ENCODE measurements at places on chromosomes 6 and 20.

DNA sequence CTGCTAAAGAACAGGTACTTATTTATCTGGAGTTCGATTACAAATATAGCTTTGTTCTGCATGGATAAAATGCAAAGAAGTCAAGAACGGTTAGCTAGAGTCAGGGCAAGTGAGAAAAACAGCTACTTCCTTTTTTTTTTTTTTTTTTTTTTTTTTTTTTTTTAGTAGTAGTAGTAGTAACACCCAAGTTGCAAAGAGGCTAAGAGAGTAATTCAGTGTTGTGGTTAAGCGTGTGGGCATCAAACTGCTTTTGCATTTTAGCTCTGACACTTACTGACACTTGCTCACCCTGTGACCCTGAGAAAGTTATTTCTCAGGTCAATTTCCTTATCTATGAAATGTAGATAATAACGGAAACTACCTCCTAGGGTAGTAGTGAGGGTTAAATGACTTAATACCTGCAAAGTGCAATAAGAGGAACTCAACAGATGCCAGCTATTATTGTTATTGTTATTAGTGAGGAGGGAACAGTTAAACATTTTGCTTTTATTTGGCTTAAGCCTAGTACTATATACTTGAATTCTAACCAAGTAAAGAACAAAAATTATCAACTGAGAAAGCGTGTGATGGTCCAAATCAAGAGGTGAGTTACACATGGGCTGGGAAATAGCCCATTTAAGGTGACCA, 86.7 kb upstream of the BACH2 start:
- peak; percentile 89 for DNase-seq

DNA sequence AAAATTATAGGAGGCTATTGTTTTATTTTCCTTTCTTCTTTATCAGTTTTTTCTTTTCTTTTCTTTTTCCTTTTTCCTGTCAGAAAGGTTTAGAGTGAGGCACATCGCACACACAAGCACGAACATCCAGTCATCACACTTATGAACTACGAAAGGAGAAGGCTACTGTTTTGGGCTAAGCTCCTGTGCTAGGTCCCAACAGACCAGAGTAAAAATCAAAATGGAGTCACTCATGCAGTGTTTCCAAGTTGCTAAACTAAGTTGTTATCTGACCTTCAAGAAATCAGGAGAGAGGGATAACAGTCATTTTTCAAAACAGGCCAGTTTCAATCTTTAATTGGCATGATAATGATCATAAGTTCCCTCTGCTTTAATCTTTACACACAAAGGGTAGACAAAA, 93.6 kb downstream of the CD24 start:
- no peak for DNase-seq

- peak; percentile 14 for DNase-seq
These were observed 72.4 kb upstream of the GTSF1L start for GRCh38 chr20:43799150-43799711.

- DNase-seq = no peak
These were observed 22.7 kb downstream of the UTRN start for GRCh38 chr6:144307880-144308279.

- no peak for DNase-seq
These were observed 671.3 kb downstream of the MAFB start for GRCh38 chr20:40017765-40018164.

- DNase-seq = no peak
These were observed 396.2 kb downstream of the EPM2A start for GRCh38 chr6:145339089-145339488.

DNA sequence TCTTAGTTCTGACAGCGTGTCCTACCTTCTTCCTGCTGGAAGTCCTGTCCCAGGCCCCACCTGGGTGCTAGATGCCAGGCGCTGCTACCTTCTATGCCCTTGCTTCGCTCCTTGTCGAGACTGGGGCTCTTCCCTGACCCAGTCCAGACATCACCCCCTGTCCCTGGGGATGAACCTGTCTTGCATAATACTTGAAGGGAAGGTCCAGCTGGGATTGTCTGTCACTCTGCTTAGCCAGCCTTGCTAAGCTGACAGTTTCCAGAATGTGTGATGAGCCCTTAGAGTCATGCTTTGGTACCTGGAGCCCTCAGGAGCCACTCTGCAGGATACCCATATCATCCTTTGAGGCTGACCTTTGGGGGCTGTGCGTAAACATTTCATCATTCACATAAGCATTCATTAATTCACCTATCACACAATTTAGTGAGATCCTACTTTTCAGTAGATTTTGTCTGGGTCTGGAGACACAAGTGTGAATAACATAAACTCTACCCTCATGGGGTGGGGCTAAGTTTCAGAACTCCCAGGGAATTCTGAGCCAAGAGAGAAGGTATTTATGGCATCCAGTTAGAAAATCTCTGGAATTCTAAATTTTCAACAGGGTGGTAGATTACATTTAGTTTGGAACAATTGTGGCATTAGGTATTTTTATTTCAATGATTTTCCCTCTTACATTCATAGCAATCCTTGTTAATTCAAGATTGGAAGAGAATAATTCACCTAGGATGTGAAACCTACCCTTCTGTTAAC, 151.1 kb upstream of the HDAC2 start:
- no peak for DNase-seq

DNA sequence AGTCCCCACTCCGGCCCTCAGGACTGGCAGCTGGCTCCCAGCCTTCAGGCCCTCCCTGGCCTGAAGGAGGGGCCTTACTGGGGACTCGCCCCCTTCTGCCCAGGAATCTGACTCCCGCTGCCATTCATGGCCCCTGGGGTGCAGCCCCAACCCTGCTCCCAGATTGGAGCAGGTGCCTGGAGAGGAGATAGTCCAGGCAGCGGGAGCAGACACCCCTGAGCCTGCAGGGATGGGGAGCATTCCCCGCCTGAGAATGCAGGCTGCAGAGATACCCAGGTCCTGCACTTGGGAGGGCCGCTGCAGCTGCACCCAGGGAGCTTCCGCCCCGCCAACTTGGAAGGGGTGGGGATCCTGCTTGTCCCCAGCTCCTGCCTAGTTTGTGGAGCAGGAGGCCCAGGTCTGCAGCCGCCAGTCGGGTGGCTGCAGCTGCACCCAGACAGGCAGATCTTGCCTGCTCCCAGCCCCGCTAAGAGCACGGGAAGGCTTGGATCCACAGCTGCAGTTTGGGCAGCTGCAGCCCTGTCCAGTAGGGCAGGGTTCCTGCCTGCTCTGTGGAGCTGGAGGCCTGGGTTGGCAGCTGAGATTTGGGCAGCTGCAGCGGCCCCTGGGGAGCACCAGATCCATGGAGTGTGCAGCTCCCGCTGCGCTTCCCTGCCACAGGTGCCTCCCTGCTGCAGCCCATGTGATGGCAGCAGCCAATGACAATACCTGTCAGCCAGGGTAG, 5.2 kb downstream of the GTSF1L start:
- peak; percentile 57 for DNase-seq

DNA sequence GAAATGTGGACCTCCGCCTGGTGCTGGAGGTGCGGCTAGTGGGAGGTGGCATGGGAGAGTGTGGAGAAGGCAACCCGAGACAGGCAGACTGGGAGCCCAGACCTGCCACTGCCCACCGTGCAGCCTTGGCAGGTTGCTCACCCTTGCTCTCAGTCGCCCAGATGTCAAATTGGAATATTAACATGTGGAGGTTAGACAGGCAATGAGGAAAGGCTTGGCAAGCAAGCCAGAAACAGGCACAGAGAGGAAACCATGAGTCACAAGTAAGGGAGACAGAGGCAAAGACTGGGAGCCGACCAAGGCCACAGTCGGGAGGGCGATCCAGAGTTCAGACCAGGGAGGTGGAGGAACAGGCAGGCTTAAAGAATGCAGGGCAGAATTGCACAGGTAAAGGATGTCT, 178.2 kb downstream of the FOXC1 start:
- DNase-seq = no peak

- DNase-seq = no peak
These were observed 5.0 kb downstream of the ID4 start for GRCh38 chr6:19842030-19842615.

DNA sequence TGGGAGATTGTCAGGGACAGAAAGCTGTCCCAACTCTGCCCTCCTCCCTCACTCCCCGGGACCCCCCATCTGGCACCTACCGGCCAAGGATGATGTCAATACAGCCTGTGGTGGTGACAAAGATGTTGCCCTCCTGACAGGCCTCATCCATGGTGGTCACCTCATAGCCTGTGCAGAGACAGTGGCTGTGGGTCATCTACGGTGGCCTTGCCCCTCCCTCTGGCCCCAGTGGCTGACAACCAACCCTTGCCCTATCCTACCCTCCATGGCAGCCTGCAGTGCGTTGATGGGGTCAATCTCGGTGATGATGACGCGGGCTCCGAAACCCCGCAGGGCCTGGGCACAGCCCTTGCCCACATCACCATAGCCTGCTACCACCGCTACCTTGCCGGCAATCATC, 12.7 kb downstream of the AHCY start:
- no peak for DNase-seq

DNA sequence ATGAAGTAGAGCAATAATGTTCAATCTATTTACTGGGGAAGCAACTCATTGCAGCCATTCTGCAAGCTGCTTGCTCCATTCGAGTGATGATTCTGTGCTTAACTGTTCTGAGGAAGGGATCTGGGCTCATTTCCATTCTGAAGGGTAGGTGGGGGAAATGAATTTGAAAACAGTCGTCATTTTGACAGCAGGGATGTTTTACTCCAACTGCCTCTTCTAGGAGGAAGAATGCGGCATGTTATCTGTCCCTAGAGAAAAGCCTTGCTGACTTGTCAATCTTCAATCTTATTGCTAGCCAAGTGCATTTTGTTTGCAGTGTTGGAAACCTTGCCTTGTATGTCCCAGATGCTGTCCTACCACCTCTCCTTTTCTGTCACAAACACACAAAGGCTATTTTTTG, 105.9 kb downstream of the PRDM13 start:
- no peak for DNase-seq

DNA sequence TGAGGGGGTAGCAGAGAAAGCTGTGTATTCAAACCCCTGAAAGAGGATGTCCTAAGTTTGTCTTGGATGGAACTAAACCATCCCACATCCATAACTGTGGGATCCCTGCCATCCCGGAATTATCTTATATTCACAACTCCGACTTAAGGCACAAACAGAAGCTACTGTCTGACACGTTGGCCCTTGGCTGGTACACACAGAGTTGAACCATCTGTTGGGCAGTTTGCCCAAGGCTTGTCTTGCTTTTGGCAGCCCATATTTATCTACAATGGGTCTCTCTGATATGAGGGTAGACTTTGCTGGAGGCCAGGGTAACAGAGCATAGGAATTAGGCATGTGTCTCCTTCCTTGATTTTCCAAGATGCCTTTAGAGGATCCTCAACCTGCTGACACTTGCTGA, 116.6 kb upstream of the PROKR2 start:
- DNase-seq = no peak

DNA sequence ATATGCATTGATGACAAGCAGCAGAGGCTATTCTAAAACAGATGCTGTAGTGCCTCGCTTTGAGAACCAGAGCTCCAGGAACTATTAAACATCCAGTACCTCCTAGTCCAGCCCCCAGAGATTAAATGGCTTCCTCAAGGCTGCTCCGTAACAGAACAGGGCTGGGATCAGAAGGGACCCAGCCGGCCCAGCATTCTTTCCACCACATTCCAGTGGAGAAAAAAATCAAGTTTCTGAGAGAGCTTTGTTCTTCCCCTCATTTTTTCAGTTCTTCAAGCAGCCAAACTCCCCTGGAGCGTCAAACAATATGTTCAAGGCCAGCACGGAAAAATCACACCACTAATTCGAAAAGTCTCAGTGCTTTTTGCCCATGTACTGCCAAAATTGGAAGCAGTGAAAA, 5.8 kb upstream of the STMND1 start:
- no peak for DNase-seq

GRCh38 chr6:149043476-149044130, 273.9 kb upstream of the TAB2 start:
- peak; percentile 39 for DNase-seq

DNA sequence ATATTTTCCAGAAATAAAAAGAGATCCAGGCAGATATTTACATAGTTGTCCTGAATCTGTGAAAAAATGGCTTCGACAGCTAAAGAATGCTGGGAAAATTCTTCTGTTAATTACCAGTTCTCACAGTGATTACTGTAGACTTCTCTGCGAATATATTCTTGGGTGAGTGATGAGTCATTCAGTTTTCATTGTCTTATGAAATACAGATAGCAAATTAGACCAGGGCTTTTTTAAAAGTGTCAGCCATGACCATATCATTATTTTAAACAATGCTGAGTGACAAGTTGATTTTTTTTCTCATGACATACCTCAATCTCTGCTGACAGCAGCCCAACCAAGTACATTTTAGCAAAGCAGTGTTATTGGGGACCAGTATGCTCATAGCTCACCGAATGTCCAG, 32.8 kb downstream of the TSPYL4 start:
- no peak for DNase-seq

- peak; percentile 72 for DNase-seq
These were observed 144.2 kb downstream of the JARID2 start for GRCh38 chr6:15389765-15390723.

DNA sequence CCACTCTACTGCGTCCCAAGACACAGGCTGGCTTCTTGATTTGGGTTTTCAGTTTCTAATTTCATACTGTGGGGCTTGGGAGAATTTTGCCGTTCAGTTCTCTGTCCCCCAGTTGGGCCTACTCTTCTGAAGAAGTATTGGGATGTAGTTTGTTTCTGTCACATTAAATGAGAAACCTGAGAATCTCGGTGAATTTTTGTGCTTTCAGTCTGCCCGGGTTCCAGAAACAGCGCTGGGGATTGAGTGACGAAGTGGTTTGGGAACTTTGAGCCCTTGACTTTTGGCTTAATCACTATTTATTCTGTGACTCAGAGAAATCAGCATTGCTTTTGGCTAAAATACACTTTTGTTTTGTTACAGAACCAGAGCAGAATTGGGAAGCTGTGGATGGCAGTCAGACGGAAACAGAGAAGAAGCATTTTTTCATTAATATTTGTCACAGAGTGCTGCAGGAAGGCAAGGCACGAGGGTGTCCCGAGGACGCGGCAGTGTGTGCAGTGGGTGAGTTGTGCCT, 74.0 kb downstream of the IGF2R start:
- DNase-seq = no peak

- no peak for DNase-seq
These were observed 54.6 kb downstream of the QRSL1 start for GRCh38 chr6:106684011-106684410.

GRCh38 chr6:4861564-4861963, 85.4 kb downstream of the CDYL start:
- no peak for DNase-seq

- DNase-seq = no peak
These were observed 1.1 kb downstream of the AGPAT4 start for GRCh38 chr6:161272635-161273273.

DNA sequence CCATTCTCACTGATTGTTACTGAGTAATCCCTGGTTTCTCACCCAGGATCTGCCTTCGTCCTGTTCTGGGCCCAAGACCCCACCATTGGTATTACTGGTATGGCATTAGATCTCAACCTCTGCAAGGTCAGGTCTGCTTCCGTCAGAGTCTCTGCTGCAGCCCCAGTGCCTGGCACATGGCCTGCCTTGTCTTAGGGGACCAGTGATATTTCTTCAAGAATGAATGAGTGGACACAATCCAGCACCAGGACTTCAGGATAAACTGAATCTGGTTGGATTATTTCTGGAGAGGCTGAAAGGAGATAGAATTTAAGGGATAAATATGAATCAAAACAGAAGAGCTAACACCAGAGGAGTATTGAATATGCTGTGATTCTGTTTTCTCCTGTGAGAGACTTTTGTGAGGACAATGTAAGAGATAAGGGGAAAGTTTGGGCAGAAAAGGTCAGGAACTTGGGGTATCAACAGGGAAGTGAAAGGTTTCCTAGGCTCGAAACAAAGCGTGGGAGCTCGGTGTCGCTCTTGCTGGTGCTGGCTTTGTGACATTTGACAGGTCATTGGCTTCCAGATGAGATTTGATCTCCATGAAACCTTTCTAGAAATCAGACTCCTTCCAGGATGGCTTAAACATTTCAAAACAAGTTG, 53.9 kb downstream of the OSTM1 start:
- no peak for DNase-seq

Measured in NAMALWA (cell line).